ENCODE measurements at places on chromosomes 3 and 15.
A peak's percentile ranks its signal among the peaks of the same experiment; 100 is the strongest.

DNA sequence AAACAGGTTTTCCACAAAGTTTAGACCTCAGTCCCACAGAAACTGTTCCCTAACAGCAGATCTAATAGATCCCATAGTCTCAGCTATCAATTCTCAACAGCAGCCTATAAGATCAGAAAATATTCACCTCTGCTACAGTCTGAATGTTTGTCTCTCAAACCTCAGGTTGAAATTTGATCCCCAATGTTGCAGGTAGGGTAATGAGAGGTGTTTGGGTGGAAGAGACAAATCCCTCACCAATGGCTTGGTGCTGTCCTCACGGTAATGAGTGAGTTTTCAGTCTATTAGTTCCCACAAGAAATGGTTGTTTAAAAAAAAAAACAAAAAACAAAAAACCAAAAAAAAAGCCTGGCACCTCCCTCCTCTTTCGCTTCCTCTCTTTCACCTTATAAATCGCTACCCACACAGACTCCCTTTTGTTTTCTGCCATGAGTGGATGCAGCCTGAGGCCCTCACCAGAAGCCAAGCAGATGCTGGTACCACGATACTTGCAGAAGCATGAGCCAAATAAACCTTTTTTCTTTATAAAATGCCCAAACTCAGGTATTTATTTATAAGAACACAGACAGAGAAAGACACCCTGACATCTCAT, 14.2 kb downstream of the ZNF280D start:
- no peak for DNase-seq

DNA sequence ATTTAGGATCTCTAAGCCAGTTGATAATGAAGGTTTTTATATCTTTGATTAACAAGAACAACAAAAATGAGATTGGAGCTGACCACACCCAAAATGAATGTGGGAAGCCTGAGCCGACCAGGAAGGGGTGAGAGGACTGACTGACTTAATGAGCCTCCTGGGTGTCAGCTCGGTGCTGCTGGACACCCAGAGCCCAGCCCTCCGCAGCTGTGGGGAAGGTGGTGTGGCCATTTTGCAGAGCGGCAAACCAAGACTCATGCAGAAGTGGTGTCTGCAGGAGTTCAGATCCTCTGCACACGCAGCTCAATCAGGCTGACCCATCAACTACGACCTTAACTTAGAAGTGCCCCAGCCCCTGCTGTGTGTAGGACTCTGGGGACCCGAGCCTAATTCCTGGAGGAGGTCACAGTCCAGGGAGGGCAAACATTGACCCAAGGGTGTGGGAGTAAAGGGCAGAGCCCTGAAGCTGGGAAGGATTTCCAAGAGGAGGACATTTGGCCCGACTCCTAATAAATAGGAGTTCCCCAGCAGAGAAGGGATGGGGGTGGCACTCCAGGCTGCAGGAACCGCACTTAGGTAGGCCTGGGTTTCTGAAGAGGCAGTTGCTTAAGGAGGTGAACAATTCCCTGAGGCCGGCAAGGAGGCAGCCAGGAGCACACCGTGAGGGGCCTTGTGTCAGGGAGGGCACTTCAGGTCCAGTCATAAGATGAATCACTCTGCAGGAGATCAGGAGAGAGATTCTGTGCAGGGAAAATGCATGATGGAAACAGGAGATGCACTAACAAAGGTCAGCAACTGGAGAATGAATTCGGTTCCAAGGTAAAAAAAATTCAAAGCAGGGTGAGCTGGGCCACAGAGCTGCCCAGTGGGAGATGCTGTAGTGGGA, 197.1 kb upstream of the TPM1 start:
- peak; percentile 48 for DNase-seq

- DNase-seq = no peak
Measured at GRCh38 chr3:71277341-71277740, 306.2 kb downstream of the FOXP1 start.

DNA sequence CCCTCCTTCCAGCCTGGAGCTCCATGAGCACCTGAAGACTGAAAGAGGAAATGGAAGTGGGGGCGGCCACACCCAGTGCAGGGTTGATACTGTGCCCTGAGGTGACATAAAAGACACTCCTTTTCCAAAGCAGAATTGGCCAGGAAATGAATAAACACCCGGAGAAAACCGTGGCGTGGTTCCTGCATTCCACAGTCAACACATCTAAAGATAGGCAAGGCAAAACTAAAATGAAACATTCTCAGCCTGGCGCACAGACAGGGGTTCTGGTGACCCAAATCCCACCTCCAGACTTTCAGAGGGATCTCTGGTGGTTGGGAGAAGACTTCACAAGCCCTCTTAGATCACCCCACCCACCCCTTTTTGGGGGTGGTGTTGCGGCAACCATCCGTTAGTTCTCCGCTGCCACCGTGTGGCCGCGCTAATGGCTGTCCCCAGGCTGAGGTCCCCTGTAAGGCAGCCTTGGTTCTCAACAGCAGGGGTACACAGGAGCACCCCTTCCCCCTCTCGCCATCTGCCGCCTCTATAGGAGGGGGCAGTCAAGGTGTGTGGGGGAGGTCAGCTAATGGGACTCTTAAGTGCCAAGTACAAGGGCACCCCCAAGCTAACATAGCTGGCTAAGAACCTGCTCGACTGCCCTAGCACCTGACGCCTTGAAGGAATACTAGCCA, 2.5 kb upstream of the MST1R start:
- peak; percentile 78 for DNase-seq

GRCh38 chr15:63288778-63289378, 11.5 kb downstream of the APH1B start:
- DNase-seq = no peak

GRCh38 chr3:195129644-195130492, 141.1 kb downstream of the XXYLT1 start:
- DNase-seq = no peak

DNA sequence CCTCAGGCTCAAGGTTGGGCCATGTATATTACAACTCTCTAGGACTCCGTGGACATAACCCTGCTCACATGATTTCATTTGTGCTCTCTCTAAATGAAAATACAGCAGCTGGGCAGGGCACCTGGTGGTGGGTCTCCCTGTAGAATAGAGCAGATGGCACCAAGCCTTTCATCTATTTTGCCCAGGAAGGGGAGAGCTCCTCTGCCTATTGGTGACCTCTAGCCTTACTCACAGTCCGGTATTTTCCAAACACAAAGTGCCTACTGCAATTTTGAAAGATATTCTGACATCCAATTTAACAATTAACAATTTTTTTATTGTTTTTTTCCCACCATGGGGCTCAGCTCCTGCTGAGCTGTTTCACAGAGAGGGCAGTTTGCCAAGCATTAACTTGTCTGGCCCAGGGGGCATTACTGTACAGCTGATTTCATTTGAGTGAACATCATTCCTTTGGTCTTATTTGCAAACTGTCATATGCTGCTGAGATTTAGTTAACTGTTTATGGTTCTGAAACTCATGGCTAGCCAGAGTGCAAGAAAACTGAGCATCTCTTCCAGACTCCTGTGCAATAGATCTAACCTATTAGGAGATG, 474.0 kb downstream of the EPHB1 start:
- no peak for DNase-seq

DNA sequence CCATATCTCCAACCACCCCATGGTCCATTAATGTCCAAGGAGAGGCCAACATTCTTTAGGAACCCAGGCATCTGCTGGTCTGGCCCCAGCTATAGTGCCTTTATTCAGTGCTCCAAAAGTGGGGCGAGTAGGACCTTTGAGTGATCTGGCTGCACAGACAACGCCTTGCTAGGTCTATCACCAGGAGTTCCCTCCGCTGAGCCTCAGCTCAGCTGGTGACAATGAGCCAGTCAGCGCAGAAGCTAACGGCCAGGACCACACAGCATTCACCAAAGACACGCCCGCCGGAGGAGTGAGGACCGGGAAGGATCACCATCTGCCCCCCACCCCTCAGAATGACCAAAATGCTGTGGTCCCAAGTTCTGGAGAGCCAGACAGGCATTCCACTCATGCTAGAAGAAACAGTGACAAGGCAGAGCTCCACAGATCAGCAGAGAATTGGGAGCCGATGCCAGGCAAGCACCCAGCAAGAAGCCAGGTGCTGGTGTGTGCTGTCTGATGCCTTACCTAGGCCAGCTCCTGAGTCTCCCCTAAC, 19.0 kb downstream of the TBC1D2B start:
- DNase-seq = no peak

DNA sequence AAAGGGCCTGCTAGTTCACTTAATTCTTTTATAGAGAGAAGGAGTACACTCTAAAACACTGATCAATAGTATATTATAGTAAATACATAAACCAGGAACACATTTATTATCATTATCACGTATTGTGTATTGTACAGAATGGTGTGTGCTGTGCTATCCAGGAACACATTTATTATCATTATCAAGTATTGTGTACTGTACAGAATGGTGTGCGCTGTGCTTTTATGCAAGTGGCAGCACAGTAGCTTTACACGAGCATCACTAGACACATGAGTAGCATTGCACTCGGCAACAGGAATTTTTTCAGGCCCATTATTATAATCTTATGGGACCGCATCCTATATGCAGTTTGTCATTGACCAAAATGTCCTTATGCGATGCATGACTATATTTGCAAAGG, 20.9 kb upstream of the MUC20 start:
- peak; percentile 24 for DNase-seq

- no peak for DNase-seq
Measured at GRCh38 chr3:43081796-43082195, 24.1 kb downstream of the POMGNT2 start.

DNA sequence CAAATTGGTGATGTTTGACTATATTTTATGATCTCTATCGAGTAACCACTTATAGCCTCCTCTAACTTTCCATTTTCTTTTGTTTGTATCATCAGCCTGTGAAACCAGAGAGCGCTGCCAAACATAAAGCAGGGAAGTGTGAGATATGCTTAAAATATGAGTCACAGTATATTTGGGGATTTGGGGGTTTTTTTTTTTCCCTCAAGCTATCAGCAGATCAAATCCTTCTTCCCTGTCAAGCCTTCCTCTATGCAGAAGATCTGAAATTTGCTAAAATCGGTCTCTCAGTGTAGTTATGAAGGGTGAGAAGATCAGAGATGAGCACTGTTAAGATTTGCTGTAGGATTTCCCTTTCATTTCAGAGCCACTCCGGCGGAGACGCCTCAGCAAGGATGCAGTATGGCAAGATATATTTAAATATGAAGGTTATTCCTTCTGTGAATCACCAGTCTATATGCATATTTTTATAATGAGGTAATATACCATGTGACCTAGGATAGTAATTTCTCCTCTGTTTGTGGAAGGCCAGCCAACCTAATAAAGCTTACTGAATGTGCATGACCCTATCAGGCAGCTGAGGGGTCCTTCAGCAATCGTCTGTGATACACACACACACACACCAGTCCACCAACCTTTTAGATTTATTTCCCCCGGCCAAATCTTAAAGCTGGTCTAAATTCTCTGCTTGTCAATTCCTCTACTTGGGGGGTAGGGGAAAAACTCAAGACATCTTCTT, 474.1 kb downstream of the FOXP1 start:
- DNase-seq = peak; percentile 49

- DNase-seq = peak; percentile 91
Measured at GRCh38 chr15:75661100-75661755, 13.5 kb downstream of the SNX33 start.

DNA sequence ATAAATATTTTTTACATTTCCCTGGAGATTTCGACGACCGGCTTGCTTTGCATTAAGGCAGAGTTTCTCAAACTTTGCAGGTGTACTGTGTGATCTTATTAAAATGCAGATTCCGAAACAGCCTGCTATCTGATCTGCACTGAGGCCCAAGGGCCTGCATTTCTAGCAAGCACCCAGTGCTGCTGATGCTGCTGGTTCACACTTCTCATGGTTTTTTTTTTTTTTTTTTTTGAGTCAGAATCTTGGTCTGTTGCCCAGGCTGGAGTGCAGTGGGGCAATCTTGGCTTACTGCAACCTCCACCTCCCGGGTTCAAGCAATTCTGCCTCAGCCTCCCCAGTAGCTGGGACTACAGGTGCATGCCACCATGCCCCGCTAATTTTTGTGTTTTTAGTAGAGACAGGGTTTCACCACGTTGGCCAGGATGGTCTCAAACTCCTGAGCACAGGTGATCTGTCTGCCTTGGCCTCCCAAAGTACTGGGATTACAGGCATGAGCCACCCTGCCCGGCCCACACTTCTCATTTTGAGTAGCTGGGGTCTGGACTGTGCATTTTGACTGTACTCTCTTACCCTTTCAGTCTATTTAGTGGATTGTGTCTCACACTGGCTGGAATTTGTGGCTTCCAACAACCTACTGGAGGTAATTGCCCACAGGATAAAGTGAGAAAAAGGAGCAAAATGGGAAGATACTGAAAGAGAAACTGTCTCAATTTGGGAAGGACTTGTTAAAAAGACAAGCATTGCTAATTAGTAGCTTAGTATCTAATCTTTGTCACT, 94.1 kb downstream of the ITPR1 start:
- no peak for DNase-seq

DNA sequence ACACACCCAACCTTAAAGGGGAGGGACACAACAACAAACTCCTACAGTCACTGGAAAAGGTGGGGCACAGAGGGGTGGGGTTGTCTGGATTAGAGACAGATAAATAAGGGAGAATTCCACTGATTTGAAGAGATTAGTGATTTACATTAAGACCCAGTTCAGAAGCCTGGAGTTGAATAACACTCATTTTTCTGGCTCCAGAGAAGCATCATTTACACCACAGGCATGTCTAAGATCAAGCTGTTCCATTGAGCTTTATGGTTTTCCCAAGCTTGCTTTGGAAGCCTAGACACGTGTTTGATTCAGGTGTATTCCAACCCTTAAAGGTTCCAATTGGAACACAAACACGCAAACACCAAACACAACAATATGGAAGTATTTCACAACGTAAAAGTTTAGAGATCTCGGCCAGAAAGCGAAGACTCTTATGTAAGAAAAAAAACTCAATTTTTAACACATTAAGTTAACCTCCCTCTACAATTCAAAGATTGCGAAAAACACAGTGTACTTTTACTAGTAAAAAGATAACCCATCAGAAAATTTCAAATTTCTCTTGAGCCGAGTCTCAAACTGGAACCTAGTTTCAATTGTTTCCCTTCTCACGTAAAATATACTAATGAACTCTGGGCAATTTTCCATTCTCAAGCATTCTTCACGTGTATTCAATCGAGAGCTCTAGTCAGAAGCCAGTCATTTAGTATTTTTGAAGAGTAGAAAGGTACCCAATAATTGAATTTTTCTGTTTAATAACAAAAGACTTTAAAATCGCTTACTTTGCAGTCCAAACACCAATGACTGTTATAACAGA, 2.1 kb downstream of the TRA2B start:
- no peak for DNase-seq

DNA sequence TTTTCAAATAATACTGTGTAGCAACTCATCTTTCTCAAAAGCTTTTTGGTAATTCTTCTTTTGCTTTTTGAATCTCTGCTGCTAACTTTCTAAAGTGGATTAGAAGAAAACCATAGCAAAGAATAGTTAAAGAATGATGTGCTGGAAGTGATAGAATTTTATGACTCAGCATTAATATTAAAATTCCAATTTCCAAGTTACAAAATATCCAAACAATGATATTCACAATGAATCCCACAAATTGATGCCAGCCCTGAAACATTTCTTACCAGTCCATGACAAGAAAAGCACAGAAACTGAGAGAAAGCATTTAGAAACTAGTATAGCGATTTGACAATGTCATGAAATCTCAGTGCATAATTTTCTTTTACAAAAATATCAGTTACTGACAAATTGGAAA, 482.2 kb downstream of the RBMS3 start:
- no peak for DNase-seq
